ENCODE measurements at places on chromosomes 13 and 19.

DNA sequence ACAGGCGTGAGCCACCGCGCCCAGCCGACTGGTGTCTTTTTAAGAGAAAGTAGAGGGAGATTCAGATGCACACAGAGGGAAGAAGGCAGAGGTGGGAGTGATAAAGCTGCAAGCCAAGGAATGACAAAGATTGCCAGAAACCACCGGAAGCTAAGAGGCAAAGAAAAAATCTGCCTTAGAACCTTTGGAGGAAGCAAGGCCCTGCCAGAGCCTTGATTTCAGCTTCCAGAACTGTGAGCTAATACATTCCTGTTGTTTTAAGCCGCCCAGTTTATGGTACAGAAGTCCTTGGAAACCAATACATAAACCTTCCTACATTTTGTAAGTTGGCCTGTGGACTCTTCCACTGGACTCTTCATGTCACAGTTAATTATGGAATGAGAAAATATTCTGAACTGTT is 71.7 kb upstream of the SOX21 start:
- DNase-seq, result no peak

DNA sequence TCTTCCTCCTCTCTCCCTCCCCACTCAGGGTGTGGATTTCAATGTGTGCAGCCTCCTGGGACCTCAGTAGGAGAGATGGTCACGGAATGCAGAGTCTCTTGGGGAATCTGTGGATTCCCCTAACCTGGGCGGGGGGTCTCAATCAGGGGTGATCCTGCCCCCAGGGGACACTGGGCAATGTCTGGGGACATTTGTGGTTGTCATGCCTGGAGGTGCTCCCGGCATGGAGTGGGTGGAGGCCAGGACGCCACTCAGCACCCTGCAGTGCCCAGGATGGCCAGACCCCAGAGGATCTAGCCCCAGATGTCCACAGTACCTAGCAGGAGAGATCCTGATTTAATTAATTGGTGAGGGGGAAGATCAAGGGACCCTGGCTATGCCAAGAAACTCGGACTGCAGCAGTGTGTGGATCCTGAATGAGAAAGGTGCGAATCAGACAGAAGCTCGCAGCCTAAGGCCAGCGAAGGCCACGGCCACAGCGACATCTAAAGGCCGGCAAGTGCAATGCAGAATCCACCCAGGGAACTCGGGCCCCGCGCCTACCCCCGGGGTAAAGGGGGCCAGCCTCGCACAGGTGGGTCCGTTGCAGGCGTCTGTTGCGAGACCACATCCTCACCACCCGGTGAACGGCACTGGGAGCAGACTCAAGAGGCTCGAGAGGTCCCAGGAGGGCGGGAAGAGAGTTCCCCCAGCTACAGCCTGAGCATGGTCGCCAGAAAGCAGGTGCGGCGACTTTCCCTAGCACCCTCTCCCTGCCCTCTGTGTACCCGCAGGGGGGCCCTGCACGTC is 88.8 kb downstream of the GNG7 start:
- peak; percentile 64 for DNase-seq

- no peak for DNase-seq
These were observed 2.3 kb upstream of the HAS1 start for GRCh38 chr19:51726049-51726448.

DNA sequence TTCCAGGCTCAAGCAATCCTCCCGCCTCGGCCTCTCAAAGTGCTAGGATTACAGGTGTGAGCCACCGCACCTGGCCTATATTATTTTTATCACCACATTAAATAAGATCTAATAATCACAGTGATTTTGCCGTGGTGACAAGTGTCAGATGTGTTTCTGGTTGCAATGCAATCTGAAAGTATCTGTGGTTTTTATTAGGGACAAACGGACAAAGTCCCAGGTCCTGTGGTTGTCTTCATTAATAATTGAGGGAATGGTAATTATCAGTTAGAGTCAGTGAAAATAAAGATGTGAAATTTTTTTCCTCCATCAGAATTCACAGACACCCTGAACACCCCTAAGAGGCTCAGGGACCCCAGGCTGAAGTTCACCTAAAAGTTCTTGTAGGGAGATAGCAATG is 1.3 kb upstream of the TICAM1 start:
- DNase-seq, result no peak

DNA sequence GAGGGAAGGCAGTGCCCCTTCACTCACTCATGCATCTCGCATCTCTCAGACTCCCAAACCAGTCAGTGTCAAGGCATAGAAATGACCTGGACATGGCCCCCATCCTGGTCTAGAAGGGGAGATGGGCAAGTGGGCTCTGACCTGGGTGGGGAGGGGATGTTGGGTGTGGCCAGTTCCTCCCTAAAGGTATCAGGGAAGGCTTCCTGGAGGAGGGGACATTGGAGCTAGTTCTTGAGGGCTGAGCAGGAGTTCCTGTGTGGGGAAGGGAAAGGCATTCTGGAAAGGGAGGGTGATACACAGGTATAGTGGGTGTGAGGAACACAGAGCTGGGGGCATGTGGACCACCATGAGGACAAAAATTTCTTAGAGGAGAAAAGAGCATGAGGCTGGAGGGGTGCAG is 4.0 kb downstream of the IL4I1 start:
- no peak for DNase-seq

DNA sequence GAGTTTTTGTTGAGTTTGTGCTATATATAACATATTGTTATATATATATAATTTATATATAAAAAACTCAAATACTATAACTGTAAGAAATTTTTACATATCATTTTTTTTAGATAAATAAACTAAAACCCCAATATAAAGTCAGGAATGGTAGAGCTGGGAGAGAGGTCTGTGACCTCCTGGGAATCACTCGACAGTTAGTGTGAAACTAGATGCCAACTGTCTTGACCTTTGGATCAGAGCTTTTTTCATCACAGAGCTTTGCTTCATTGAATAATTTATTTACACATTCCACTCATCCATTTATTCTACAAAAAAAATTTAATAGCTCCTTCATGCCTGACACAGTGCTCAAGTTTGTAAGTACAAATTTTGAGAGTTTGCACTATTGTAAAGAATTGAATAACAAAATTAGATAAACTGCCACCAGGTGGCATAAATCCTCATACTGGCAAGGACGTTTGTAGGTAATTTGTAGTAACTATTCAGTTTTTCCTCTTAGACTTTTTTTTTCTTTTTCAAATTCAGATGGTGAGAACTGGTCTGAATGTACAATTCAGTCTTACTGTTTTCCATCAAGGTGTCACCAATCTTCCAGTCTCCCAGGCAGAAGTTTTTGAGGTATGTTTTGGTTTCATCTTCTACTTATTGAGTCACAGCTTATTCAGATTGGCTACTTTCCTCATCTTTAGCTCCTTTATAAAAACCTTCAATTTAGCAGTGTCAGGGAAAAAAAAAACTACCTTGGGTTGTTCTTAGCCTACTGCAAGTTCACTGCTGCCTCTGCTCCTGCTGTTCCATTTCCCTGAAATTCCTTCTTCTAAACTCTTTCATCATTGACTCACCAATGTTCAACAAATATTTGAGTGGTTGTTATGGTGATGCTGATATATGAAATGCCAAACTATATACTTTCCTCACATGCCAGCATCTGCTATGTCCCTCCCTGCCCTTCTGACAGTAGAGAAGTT is 28.7 kb downstream of the LACC1 start:
- DNase-seq, result peak; percentile 6

- peak; percentile 96 for DNase-seq
These were observed at the start of gene PCSK4 for GRCh38 chr19:1490311-1491113. PCSK4 (minus strand) TSS chr19:1490350; CDS start chr19:1490346, 4 bp downstream.

DNA sequence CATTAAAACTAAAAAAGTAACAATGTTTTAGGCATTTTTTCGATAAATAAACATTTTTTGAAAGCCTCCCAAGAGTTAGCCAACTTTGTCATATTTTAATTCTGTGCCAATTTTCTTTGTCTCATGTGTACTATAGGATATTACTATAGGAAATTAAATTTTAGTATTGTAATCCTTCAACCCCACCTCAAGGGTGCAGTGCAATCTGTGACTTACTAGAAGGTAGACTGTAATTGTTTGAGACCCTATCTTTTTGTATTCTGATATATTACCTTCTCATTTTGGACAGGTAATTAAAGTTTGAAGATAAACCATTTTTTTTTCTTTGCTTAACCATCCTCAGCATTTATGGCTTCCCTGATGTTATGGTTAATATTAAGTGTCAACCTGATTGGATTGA is 457.8 kb downstream of the PCDH20 start:
- no peak for DNase-seq

DNA sequence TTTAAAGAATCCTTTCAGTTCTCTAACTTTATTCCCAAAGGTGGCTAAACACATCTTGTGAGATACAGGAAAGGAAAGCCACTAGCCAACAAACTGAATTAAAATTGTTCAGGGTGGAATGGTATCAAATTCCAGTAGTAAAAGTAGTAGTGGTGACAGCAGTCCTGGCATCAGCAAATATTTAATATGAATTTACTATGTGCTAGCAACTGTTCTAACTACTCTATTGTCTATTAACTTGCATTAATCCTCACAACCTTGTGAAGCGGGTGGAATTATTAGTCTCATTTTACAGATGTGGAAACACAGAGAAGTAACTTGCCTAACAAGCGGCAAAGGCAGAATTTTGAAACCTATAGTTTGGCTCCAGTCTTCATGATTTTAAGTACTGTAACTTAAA is 130.1 kb downstream of the KLF12 start:
- no peak for DNase-seq

DNA sequence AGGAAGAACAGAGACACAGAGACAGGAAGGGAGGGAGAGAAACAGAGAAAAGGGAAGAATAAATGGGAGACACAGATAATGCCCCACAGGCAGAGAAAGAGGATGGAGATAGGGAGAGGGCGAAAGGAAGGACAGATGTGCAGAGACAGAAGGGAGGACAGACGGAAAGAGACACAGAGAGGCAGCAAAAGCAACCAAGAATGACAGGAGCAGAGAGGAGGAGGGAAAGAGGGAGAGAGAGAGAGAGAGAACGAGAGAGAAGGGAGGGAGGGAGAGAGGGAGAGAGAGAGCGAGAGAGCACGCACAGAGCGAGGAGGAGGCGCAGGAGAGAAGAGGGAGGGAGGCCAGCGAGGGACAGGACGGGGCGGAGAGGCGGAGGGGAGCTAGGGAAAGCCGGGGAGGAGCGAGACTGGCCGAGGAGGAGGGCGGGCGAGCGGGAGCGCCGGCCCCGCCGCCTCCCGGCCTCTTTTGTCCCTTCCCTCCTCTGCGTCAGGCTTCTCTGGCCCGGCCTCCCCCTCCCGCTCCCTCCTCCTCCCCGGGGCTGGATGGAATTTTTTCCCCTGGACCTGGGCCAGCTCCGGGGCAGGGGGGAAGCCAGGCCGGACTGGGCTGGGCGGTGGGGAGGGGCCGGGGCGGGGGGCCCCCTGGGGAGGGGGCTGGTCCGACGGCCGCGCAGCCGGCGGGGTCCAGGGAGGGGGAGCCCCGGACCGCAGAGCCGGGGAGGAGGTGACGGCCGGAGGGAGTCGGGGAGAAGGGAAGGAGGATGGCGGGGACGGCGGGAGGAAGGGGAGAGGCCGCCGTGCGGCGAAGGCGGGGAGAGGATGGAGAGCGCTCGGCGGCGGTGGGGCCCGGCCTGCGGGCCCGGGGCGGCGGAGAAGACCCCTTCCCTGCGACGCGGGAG is 4.2 kb upstream of the SPACA6 start:
- no peak for DNase-seq

DNA sequence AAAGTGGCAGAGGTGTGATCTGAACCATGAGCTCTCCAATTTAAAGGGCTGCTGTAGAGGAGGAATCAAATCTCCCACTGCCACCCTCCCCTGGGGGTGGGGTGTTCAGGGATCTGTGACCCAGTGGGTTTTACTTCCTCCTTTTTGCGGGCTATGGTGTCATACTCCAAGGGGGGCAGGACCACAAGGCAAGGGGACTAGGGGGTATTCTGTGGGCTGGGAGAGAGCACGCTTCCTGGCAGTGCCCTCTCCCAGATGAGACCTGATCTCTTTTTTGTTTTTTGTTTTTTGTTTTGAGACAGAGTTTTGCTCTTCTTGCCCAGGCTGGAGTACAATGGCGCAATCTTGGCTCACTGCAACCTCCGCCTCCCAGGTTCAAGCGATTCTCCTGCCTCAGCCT is 10.3 kb downstream of the PLD3 start:
- DNase-seq, result peak; percentile 81

DNA sequence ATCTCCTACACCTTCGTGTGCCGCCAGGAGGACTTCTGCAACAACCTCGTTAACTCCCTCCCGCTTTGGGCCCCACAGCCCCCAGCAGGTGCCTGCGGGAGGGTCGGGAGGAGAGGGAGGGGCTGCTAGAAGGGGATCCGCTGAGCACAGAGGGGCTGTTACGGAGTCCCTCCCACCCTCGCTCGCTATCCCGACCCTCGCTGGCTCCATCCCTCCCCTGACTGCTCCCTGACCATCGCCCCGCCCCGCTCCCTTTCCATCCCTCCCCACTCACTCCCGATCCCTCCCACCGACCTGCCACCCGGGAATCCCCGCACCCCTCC is 780 bp downstream of the CD177 start:
- DNase-seq, result no peak

GRCh38 chr19:41296433-41296871 is 13.5 kb upstream of the CCDC97 start:
- no peak for DNase-seq

DNA sequence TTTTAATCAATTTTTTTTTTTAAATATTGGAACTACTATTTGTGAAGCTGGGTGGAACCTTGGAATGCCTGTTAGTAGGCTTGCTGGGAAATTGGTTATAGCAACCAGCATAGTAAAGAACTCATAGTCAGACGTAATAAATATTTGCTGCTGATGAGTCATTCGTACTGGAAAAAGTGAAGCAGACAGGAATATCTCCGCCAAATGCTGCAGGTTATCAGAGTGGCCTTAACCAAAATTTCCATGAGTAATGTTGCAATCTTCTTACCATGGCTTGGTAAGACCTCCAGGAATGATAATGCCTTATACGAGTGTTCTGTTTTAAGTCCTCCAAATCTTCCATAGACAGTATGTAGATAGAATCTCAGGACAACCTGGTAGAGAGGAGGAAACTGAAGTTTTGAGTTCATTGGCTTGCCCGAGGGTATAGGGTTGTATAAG is 34.2 kb downstream of the MBNL2 start:
- DNase-seq, result no peak

- DNase-seq, result no peak
These were observed 47.1 kb downstream of the ZNF568 start for GRCh38 chr19:36963280-36963679.

Data from germinal center (tissue), 1 donor.